Activated gamma-delta T cell treated with Interleukin-2 at 50 U/mL for 16 hours (primary cell): ENCODE measurements at places on chromosomes 12 and 14.

DNA sequence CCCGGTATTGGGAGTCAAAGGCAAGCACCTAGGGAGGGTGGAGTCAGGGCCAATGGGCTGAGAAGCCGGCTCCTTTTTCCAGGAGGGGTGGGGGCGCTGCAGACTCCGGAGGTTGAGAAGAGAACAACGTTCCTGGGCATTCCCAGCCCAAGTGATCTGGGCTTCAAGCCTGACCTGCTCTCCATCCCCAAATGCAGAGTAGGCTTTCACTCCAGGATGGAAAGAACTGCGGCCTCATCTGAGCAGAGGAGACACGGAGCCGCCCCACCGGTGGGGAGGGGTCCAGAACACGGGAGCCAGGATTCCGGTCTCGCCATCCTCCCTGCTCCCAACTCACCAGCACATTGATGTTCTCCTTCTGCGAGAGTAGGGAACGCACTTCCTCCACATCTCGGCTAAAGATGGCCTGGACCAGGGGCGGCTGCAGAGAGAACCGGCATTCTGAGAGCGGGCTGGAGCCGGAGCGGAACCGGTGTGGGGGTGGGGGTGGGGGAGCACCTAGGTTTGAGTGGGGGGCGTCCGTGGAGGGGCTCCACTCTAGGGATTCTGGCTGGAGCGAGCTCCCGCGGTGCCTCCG, 605 bp downstream of the ANKRD52 start:
- DNase-seq, result no peak

GRCh38 chr14:54589076-54589475, 22.1 kb downstream of the SAMD4A start:
- no peak for DNase-seq

DNA sequence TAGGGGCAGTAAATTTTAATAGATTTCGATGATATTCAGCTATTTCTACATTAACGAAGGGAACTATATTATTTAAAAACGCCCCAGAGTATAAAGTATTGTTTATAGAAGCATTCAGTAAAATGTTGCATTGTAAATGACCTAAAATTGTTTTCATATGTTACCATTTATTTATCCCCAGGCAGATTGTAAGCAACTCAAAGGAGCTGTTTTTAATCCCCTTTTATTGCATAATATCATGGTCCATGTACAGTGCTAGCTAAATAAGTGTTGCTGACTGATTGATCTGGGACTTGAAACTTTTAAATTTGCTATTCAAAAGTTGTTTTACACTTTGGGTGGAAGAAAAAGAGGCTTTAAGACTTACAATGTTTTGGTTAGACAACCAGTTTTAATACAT, 199.0 kb upstream of the SLC38A2 start:
- no peak for DNase-seq

DNA sequence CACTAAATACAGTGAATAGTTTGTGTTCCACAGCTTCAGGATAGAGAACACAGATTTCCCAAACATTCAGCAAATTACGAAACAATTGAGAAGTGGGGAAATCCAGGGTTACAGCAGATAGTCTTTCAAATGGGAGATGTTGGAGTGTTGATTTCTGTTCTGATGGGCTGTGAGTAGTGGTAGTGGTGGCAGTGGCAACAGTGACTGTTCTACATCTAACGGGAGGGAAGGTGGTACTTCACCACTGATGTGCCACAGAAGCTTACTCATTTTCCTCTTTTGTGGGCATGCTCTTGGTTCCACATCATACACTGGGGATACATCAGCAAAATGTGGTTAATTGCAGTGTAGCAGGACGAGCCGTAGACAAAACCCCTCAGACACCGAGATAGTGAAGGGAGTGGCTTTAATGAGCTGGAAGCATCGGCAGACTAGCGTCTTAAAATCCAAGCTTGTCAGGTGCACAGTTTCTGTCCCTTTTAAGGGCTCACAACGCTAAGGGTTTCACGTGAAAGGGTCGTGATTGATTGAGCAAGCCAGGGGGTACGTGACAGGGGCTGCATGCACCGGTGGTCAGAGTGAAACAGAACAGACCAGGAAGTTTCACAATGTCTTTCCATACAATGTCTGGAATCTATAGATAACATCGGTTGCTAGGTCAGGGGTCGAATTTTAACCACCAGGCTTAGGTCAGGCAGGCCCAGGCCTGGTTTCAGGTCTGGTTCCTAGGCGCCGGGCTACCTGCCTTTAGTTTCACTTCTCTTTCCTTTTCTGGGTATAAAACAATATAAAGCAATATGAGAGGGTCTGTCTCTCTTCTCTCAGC, 330.6 kb upstream of the FBXO33 start:
- no peak for DNase-seq

GRCh38 chr14:79363291-79363690, 848.0 kb downstream of the DIO2 start:
- DNase-seq, result no peak

- no peak for DNase-seq
Measured at GRCh38 chr12:89857652-89858274, 149.1 kb upstream of the ATP2B1 start.

- DNase-seq, result no peak
Measured at GRCh38 chr12:3186546-3187215, 109.5 kb downstream of the TSPAN9 start.

DNA sequence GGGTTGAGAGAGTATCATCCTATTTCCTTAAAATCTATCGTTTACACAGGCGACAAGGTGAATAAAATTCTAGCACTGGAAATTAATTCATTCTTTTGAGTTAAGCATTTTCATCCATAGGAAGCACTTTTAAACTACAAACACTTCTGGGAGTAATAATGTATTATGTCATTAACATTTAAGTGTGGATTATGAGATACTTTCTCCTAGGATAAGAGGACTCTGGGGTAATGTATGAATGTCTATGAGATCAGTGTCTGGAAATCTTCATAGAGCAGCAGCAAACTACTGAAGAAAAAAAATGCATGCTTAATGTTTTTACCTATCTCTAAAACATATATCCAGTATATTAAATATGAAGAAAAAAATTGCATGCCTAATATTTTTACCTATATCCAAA, 86.9 kb downstream of the EPS8 start:
- no peak for DNase-seq

DNA sequence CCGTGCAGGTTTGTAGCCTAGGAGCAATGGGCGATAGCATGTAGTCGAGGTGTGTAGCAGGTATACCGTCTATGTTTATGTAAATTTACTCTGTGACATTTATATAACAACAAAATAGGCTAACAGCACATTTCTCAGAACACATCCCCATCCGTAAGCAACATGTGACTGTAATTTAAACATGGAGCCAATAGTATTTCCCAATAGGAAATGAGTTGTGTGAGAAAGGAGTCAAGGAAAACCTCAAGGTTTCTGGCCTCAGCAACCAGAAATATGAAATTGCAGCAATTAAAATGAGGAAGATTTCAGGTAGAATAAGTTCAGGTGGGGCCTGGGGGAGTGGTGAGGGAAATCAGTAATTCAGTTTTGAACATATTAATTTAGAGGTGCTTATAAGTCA, 136.0 kb downstream of the MSRB3 start:
- no peak for DNase-seq

DNA sequence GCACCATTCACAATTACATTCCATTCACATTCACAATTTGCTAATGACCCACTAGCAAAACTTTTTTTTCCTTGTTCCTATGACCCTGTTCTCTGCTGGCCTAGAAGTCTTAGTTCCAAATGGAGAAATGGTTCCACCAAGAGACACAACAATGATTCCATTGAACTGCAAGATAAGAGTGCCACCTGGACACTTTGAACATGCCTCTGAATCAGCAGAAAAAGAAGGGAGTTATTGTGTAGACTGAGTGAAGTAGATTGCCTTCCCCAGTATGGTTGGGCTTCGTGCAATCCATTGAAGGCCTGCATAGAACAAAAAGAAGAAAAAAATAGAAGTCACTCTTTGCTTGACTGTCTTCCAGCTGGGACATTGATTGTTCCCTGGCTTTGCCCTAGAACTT, 133.8 kb upstream of the PMCH start:
- DNase-seq, result no peak

- DNase-seq, result peak; percentile 37
Measured at GRCh38 chr12:10722502-10722904, 620 bp downstream of the YBX3 start.

GRCh38 chr14:68628605-68629310, 164.1 kb downstream of the ZFP36L1 start:
- peak; percentile 30 for DNase-seq

- DNase-seq, result no peak
Measured at GRCh38 chr12:7090222-7090998, 1.8 kb downstream of the C1R start.

DNA sequence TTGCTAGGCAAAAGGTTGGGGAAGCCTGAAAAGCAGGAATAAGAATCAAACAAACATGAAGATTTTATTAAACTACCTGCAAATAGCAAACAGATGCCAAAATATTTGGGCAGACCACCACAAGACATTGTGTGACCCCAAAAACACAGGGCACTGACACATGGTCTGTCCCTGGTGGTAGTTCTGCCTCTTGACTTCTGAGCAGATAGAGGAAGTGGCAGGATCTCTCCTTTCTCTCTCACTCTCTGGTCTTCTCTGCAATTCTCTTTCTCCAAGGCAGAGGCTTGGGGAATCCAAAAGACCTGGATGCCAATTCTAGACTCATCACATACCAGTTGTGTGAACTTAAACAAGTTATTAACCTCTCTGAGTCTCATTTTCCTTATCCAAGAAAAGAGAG, 4.3 kb upstream of the PTGDR start:
- DNase-seq, result no peak

- DNase-seq, result no peak
Measured at GRCh38 chr12:79685068-79685467, 5.7 kb downstream of the PAWR start.

DNA sequence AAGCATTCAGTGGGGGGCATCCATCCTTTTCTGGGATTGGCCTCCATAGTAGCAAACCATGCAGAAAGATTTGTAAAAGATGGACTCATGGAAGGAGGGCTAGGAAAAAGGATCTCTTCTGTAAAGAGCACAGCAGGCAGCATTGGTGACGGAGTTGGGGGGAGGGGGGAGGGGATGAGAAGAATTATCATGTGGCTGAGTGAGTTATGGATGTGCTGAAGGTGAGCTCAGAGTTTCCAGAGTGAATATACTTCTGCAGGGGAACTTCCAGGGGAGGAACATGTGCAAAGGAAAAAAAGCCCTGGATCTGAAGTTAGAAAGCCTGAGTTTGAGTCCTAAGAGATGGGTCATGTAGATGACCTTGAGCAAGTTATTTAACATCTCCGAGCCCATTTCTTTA, 3.9 kb upstream of the B4GALNT3 start:
- DNase-seq, result no peak

- DNase-seq, result no peak
Measured at GRCh38 chr12:132522592-132523380, 32.8 kb downstream of the FBRSL1 start.

DNA sequence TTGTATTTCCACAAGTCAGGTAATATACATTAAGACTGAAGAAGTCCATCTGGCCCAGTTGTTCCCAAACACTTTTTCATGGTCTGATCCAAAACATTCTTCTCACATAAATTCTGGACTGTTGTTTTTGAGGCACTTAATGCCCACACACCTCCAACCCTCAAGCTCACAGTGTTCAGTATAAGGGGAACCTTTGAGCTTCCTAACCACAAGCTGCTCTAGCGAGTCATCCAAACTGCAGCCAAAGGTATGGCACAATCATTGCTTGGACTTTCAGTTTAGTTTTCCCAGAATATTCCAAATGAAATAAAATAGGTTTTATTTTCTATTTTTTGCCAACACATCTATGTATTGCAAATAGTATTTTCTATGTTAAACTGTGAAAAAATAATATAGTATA, 103.0 kb downstream of the PUS7L start:
- DNase-seq, result no peak

DNA sequence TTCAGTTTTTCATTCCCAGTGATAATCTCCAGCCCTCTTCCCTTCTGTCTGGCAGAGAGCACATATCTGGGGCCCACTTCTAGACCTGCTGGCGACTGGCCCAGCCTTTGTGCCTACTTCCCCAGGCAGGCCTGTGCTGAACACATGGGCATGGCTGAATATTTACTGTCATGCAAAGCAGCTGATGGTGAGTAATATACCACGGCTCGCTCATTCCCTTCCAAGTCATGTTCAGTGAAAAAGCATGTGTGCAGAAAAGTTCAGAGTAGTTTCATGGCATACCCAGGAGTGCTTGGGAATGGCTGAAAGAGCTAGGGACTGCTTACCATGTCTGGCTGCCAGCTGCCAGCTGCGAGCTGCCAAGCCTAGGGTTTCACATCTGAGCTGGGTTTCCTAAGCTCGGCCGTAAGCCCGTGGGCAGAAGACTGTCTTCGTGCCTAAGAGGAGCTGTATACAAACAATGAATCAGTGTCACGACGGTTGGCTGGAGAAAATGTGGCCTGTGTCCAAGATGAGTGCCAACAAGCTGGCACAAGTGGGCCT, 179.9 kb upstream of the PELI2 start:
- no peak for DNase-seq
